ENCODE measurements at places on chromosomes 4 and X. TPM values are rescaled to one million over a fixed set of nuclear protein-coding genes. Genes with fewer than 3 reads are reported as not detected.

The MEPE gene
- polyA plus RNA-seq, result not detected

DNA sequence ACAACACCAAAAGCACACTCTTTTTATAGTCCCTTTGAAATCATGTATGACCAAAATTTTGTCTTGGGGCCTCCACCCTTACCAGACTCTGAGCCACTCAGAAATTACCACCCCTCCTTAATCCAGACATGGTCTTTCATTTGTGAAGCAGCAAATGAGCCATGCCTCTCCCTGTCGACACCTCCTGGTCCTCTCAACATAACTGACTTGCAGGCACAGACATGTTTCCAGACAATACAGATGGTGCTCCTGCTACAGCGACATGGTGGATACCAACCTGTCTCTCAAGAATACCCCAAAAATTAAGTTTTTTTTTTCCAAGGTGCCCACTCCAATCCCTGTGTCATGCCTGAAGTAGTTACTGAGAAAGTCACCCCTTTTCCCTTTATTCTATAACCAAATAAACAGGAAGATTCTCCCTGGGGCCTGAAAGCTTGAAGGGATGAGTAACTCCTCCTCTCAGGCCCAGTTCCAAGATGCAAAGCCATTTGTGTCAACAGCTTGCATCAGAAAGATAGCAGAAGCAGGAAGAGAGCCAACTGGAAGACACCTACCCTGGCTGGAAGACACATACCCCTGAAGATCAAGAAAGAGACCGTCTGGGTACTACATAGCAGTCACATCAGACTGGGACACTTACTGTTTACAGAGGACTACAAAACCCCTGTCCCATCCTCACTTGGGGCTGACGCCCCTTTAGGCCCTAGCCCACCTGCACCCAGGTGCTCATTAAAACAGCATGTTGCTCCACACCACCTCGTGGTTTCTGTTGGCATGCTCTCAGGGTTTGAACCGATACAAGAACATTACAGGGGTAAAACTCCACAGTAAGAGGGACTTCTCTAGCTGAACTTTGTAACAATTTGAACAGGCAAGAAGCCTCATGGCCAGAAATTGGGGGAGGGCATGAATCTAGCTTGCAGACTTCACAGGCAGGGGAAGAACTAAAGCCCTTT lies 5.5 kb upstream of the UGT2B17 start:
- H3K27ac ChIP-seq, result no peak overlapping the region
- no peaks in the 10 kb centered on the region for H3K4me1 ChIP-seq
- no peaks in the 10 kb centered on the region for H3K36me3 ChIP-seq
- H3K4me3 ChIP-seq, result no peak overlapping the region
- no peak for DNase-seq

The SH3TC1 gene
- polyA plus RNA-seq, result 115 TPM

GRCh38 chr4:3708103-3708510 lies 58.1 kb upstream of the ADRA2C start:
- no peaks in the 10 kb centered on the region for H3K4me1 ChIP-seq
- no peaks in the 10 kb centered on the region for H3K36me3 ChIP-seq

GRCh38 chr4:101870874-101871273 lies 80.3 kb downstream of the BANK1 start:
- H3K4me1 ChIP-seq, result no peaks in the 10 kb centered on the region
- no peaks in the 10 kb centered on the region for H3K36me3 ChIP-seq
- no peak overlapping the region for H3K4me3 ChIP-seq
- no peak overlapping the region for H3K27ac ChIP-seq
- H3K27me3 ChIP-seq, result no peaks in the 10 kb centered on the region

The OCRL gene
- polyA plus RNA-seq, result 14.6 TPM

- DNase-seq, result no peak
- H3K36me3 ChIP-seq, result no peaks in the 10 kb centered on the region
- no peaks in the 10 kb centered on the region for H3K27me3 ChIP-seq
- H3K4me3 ChIP-seq, result no peak overlapping the region
- no peak overlapping the region for H3K27ac ChIP-seq
These were observed 21.7 kb downstream of the KIAA0232 start for GRCh38 chr4:6804082-6804752.

DNA sequence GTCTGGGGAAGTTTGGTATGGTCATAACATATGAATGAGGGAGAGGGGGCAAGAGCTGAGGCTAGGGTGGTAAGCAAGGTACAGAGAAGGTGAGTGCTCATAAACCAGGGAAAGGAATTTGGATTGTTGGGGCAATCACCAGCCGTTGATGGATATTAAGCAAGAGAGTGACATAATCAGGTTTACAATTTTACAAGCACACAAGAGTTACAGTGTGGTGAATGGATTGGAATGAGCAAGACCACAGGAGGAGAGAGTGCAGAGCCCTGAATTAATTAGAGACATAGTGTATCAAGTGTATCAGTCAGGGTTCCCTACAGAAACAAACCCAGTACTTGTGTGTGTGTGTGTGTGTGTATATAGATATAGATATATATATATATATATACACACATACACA lies 18.7 kb upstream of the FMR1NB start:
- no peaks in the 10 kb centered on the region for H3K27me3 ChIP-seq
- no peak for DNase-seq
- no peaks in the 10 kb centered on the region for H3K4me1 ChIP-seq
- H3K36me3 ChIP-seq, result no peaks in the 10 kb centered on the region

GRCh38 chrX:54808109-54808604 lies 612 bp downstream of the MAGED2 start:
- peak overlapping the region; percentile 83 for H3K4me3 ChIP-seq
- H3K27me3 ChIP-seq, result peaks cover 10% of the 10 kb centered on the region
- H3K27ac ChIP-seq, result peak overlapping the region; percentile 23
- peaks cover 31% of the 10 kb centered on the region for H3K36me3 ChIP-seq
- DNase-seq, result peak; percentile 58
- H3K4me1 ChIP-seq, result peaks cover 5% of the 10 kb centered on the region

DNA sequence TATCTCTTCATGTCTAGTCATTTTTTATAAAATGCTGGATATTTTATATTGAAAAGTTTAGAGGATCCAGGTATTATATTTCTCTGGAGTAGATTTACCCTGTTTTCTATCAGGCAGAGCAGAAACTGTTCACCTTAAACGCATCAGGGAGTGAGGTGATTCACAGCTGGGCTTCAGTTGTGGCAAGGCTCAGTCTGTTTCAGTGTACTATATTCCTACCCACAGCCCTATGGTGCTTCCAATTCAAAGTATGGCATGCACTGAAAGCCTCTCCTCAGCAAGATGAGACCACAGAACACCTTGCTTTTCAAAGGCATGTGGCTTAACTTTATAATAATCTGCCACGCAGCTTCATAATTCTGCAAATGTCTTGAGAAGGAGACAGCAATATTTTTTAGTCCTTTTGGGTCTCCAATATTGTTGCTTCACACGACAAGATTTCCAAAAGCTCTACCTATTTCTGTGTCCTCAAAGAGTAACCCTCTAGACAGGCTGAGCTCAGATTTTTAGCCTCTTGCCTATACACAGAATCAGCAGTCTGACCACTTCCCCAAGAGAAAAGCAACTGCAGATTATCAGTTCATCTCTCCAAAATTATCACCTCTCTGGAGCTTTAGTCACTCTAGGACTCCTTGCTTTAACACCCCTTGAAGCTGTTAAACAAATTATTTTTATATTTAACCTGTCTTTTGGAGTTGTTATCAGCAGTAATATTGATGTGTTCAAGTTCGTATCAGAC lies 24.4 kb downstream of the PRDM5 start:
- DNase-seq, result no peak
- no peak overlapping the region for H3K27ac ChIP-seq
- no peaks in the 10 kb centered on the region for H3K4me1 ChIP-seq
- no peak overlapping the region for H3K4me3 ChIP-seq

GRCh38 chr4:138256608-138257007 lies 14.5 kb upstream of the SLC7A11 start:
- no peak overlapping the region for H3K27ac ChIP-seq
- no peaks in the 10 kb centered on the region for H3K36me3 ChIP-seq
- H3K4me3 ChIP-seq, result no peak overlapping the region
- no peaks in the 10 kb centered on the region for H3K27me3 ChIP-seq
- H3K4me1 ChIP-seq, result peaks cover 18% of the 10 kb centered on the region

GRCh38 chrX:70769659-70770227 lies 138.8 kb downstream of the TEX11 start:
- no peak overlapping the region for H3K4me3 ChIP-seq
- no peaks in the 10 kb centered on the region for H3K4me1 ChIP-seq
- no peak overlapping the region for H3K27ac ChIP-seq
- H3K27me3 ChIP-seq, result no peaks in the 10 kb centered on the region

The UGT2A3 gene
- polyA plus RNA-seq, result not detected

GRCh38 chr4:165909947-165910346 lies 36.9 kb downstream of the TLL1 start:
- H3K4me1 ChIP-seq, result peaks cover 15% of the 10 kb centered on the region
- no peaks in the 10 kb centered on the region for H3K27me3 ChIP-seq
- H3K27ac ChIP-seq, result no peak overlapping the region
- no peak for DNase-seq

DNA sequence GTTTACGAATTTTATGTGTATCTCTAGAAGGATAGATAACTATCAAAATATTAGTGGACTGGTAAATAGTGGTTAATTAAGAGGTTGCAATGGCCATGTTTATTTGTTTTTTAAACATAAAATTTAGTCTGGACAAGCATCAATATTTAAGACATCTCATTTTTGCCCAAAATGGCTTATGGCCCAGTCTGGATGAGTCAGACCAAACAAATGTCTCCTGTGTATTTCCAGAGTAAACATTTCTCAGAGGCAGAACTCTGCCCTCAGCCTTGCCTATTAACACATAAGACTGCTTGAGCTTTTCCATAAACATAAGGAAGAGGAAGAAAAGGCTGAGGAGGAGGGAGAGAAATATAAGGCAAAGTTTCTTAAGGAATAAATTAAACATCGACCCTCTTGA lies 277.1 kb upstream of the DIAPH2 start:
- H3K36me3 ChIP-seq, result no peaks in the 10 kb centered on the region
- H3K4me1 ChIP-seq, result peaks cover 25% of the 10 kb centered on the region
- no peak overlapping the region for H3K4me3 ChIP-seq

GRCh38 chr4:158065176-158065575 lies 107.6 kb downstream of the GASK1B start:
- peak overlapping the region; percentile 74 for H3K27ac ChIP-seq
- no peak for DNase-seq
- H3K36me3 ChIP-seq, result no peaks in the 10 kb centered on the region
- H3K4me3 ChIP-seq, result no peak overlapping the region

DNA sequence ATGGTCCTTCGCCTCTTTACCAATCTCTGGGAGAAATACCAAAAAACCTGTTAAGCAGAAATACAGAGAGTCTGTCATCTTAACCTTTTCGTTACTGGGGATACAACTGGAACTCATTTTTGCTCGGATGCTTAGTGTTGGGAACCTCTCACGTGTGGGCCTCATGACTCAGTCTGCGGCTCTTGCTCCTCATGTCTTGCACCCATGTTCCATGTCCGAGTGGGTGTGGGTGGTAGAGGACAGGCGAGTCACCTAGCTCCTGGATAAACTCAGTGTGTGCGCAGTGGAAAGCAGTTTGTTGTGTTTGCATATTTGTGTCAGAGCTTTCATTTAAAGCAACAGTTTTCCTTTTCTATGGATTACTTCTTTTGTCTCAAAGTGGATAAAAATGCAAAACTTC lies 70.6 kb downstream of the TNIP2 start:
- no peak overlapping the region for H3K4me3 ChIP-seq
- no peak overlapping the region for H3K27ac ChIP-seq
- H3K27me3 ChIP-seq, result no peaks in the 10 kb centered on the region
- H3K36me3 ChIP-seq, result peaks cover 24% of the 10 kb centered on the region

GRCh38 chrX:142446349-142446748 lies 241.3 kb upstream of the MAGEC2 start:
- DNase-seq, result no peak
- H3K4me1 ChIP-seq, result no peaks in the 10 kb centered on the region
- H3K27me3 ChIP-seq, result no peaks in the 10 kb centered on the region
- no peak overlapping the region for H3K4me3 ChIP-seq
- no peak overlapping the region for H3K27ac ChIP-seq

The NCAPG gene
- 11.6 TPM for polyA plus RNA-seq

DNA sequence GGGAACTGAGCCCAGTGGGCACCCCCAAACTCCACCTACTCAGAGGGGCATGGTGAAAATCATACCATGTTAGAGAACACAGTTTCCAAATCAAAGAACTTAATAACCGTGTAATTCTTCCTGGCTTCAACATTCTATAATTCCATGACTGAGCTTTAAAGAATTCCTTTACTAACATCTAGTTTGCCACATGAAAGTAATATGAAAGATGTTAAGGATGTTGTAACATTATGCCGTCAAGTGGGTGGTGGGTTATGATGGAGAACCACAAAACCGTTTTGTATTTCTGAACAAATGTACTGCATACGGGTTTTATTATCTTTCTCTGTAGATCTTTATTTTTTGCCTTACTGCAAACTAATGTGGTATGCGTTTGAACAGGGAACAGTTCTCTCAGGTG lies 549.0 kb upstream of the MAGEB2 start:
- H3K36me3 ChIP-seq, result no peaks in the 10 kb centered on the region
- H3K4me1 ChIP-seq, result peaks cover 16% of the 10 kb centered on the region
- H3K27me3 ChIP-seq, result no peaks in the 10 kb centered on the region
- DNase-seq, result no peak
- H3K4me3 ChIP-seq, result no peak overlapping the region

The COX18 gene
- 11.7 TPM for polyA plus RNA-seq

The SUPT20HL1 gene
- polyA plus RNA-seq, result not detected

GRCh38 chrX:68916891-68917290 lies 88.1 kb downstream of the EFNB1 start:
- no peak for DNase-seq
- H3K4me3 ChIP-seq, result no peak overlapping the region
- H3K27me3 ChIP-seq, result no peaks in the 10 kb centered on the region
- H3K36me3 ChIP-seq, result no peaks in the 10 kb centered on the region
- H3K4me1 ChIP-seq, result no peaks in the 10 kb centered on the region

Measured in endothelial cell of umbilical vein (primary cell).